Left forelimb (tissue), 1 donor: ENCODE measurements at places on chromosomes 7 and 10.

- no peak for DNase-seq
Observed at GRCh38 chr7:128104108-128104742, 73.0 kb upstream of the LRRC4 start.

- no peak for DNase-seq
Observed at GRCh38 chr10:103690281-103690680, 165.1 kb downstream of the SH3PXD2A start.

- DNase-seq, result no peak
Observed at GRCh38 chr7:86784765-86785164, 141.1 kb downstream of the GRM3 start.

DNA sequence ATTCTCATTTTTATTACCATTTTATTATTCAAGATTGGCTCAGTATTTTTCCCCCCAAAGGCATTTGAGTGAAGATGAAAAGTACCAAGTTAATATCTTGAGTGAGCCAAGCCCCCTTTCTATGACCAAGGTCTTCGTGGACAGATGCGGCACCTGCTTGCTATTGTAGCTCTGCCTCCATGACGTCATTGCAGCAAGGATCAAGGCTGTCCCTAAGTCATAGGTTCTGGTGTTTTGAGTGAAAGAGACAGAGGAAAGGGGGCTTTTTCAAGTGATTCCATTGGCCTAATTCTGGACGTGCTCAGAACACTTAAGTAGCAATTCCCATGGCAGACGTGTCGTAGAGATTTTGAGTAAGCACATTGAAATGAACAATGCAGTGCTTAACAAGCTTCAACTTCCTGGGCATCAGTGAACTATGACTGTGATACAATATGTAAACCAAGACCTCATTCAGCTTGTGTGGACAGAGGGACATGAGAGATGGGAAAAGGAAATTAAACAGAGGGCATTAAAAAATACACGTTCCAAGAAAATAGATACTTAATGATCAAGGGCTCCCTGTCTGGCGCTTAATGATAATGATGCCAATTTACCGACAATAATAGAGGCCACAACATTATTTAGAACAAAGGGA lies 248.7 kb upstream of the NPVF start:
- no peak for DNase-seq

- DNase-seq, result peak; percentile 80
Observed at GRCh38 chr7:71021131-71021530, 110.8 kb upstream of the GALNT17 start.

- DNase-seq, result no peak
Observed at GRCh38 chr7:29599026-29599425, 35.4 kb downstream of the PRR15 start.

DNA sequence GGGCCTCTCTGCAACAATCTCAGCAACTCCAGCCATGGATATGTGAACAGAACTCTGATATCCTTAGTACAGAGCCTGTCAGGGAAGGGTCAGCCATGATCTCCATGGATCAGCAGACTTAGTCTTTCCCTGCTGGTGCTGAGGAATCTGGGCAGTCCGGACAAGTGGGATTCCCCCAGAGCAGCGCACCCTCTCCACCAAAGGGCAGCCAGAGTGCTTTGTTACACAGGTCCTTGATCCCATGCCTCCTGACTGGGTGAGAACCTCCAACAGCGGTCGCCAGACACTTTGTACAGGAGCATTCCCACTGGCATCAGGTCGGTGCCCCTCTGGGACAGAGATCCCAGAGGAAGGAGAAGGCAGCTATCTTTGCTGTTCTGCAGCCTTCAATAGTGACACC lies 38.9 kb downstream of the TPK1 start:
- DNase-seq, result no peak

DNA sequence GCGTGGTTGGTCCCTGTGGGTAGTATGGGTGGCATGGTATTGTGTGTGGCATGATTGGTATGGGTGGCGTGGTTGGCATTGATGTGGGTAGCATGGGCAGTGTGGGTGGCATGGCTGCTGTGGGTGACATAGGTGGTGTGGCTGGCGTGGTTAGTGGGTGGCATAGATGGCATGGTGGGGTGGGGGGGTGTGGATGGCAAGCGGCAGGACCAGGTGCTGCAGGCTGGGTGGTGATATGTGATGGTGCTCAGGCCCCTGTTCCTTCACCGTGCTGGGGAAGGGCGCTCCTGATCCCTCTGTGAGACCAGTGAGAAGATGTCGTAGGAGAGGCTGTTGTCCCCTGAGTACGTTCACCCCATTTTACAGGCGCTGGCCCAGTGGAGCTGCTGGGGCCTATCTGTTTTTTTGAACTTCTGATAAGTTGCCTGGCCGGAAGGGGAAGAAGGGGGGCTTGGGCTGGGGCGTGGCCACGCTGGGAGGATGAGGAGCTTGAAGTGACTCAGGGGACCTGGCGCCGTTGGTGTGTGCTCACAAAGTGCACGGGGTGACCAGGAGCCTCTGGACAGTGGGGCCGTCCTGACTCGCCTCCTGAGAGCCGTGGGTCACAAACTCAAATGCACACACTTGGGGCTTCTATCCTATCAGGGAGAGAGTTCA lies 17.5 kb downstream of the INPP5A start:
- no peak for DNase-seq

DNA sequence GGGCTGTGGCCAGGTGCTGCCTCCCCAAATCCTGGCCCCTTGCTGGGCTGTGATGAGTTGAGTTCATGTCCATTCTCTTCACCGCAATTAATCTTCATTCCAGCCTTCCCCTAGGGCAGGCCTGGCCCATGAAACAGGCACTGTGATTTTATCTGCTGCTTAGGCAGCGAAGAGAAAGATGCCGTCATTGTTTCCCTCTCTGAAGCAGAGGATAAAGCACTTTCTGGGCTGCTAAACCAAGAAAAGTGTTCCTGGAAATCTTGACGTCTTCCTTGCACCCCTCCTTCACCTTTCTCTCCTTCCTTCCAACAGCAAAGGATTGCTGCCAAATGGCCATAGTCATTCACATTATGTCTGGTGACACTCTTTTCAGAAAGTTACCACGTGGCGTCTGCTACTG lies 265.9 kb downstream of the ZEB1 start:
- no peak for DNase-seq

- DNase-seq, result no peak
Observed at GRCh38 chr7:106377847-106378361, 93.1 kb upstream of the NAMPT start.

DNA sequence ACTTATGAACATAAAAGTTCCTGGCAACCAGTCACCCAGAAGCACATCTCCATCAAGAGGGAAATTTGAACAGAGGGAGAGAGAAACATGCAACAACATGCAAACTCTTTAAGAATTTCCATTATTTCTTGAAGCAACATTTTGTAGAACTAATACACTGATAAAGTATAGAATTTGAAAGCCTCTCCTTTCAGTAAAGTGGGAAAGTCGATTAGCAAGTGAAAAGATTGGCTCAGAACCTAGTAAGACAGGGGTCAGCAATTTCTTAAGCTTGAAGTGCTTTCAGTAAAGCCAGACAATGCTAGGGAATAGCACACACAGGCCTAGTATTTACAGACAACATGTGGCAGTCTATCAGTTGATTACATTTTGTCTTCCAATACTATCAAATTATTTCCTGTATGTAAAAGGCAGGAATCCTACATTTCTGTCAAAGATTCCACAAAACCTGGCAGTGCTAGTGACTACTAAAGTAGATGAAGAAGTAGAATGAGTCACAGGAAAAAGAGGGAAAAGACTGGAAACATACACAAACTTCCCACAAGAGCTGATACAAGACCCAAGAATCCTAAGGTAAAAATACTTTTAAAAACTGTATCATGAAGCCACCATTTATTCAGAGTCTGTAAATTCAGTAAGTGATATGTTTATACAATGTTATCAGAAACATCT lies 25.2 kb downstream of the DNAJC1 start:
- DNase-seq, result no peak

DNA sequence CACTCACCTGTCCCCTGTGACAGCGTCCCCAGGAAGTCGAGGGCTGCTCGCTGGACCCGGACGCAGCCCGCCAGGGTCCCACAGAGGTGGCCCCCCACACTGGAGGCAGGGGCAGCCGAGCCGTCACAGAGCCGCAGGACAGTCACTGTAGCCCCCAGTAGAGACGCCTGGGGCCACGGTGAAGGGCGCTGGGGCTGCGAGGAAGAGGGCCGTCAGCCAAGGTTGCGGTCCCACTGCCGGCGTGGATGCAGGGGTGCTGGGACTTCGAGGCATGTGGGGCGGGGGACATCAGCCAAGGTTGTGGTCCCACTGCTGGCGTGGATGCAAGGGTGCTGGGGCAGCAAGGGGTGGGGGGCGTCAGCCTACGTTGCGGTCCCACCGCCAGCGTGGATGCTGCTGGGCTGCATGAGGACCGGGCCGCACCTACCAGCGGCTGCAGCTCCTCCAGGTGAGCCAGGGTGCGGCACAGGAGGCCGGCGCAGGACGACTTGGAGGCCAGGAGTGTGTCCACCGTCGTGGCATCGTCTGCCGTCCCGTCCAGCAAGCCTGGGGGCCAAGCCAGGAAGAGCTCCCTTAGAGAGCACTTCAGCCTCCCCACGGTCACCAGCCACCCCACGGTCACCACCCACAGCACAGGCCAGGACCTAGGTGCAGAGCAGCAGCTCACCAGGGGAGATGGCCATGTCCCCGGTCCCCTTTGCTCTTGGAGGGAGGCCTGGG lies 13.9 kb downstream of the BRAT1 start:
- DNase-seq, result no peak

DNA sequence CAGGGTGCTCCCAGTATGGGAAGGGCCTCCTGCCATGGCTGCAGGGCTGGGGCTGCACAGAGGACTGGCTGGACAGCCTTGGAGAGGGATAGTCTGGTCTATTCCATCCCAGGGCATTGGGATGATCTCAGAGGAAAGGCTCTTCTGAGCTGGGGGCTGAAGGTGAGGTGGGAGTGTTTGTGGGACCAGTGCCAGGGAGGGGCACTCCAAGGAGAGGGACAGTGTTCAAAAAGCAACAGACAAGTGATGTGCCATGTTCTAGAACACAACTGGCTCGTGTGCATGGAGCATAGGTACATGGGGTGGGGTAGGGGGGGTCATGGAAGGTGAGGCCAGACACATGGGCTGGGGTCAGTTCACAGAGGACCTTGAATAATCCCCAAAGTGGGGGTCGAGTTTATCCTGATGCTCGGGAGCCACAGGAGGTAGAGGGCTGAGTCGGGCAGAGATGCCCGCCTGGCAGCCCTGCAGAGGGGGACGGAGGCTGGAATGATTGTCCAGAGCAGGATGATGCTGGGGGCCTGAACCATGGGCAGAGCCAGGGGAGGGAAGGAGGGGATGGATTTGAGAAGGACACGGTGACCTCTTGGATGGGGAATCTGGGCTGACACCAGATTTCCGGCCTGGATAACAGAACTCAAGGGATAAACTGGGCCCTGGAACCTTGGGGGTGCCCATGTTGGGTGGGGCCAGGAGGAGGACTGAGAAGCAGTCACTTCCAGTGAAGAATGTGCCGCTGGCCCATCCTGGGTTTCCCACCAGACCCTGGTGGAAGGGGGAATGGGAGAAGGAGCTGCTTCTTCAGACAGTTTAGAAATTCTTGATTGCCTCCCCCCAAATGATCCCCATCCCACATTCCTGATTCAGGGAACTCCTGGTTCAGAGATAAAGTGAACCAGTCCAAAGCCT lies 50.4 kb downstream of the NEURL1 start:
- no peak for DNase-seq

DNA sequence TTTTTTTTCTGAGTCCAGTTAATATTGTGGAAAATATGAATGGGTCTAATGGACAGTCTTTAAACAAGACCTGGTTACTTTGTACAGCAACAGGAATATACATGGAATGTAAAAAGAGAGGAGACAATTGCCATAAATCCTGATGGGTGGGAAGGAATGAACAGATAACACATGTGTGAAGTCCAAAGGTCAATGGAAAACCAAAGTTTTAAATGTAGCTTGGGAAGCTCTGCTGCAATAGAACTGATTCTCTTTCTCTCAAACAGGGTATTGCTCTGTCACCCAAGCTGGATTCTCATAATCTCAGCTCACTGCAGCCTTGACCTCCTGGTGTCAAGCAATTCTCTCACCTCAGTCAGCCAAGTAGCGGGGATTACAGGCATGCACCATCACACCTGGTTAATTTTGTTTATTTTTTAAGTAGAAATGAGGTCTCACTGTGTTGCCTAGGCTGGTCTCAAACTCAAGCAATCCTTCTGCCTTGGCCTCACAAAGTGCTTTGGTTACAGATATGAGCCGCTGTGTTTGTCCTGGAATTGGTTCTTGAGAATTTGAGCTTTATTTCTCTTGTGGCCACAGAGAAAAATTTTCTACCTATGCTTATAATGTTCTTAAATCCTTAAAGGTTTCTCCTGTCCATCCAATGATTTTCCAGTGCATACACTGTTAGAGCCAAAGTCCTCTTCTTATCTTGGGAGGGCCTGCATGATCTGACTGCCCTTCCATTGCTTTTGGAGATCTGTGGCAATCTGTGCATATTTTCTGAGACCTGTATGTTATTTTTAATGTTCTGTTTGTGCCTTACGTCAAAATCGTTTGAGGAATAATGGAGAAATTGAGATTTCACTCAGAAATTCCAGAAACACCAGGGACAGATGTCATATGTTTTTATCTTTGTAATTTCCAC lies 30.7 kb upstream of the ZNF92 start:
- DNase-seq, result no peak

DNA sequence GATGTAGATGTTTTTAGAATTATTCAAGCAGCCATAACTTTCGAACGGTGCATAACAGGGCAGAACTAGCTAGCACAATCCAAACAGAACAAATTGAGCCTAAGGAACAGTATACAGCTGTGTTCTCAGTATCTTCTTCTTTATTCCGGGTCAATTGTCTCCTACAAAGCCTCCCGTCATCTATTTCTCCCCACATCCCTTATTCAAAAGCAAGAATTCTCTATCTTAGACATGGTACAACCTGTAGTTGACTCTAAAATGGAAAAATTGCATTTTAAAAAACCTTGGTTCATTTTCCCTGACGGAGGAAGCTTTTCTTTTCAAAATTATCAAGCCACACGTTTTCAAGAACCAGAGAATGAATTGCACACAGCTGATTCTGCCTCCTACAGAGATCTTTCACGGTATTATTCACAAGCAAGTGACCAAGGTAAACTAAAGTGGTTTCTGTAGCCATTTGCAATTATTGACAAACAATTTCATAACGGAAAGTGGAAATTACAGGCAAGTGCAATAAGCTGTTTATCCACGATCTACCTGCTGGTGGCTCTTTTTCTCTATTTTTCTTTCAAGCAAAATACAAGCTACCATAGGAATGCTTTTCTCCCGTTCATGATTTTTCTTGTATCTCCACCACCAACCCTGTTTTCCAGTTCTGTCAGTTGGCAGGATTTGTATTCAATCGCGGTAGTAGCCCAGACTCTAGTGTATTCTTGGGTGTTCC lies 2.3 kb downstream of the GRM8 start:
- no peak for DNase-seq

GRCh38 chr10:122296363-122297120 lies 25.4 kb downstream of the BTBD16 start:
- no peak for DNase-seq

DNA sequence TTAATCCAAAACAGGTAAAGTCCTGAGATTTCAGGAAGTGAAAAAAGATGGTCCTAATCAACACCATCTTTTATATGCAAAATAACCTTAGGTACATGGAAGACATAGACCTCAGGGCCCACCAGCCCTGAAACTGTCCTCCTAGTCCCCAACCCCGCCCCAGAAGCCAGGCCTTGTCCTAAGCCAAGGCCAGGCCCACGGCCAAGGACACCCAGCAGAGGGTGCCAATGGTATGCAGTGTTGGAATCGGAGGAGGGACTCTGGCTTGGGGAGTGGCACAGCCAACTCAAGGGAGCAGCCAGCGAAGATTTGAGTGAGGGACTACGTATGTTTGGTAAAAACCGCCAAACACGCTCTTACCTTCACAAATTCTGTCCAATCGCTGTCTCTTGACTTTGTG lies 96.7 kb downstream of the ZRANB1 start:
- DNase-seq, result no peak

GRCh38 chr7:66267249-66267648 lies 62.1 kb downstream of the TPST1 start:
- DNase-seq, result no peak

- DNase-seq, result no peak
Observed at GRCh38 chr10:4183761-4184261, 398.8 kb upstream of the KLF6 start.
